Endothelial cell (in vitro differentiated cells): ENCODE measurements at places on chromosomes 11 and 22. TPM values are rescaled to one million over a fixed set of nuclear protein-coding genes. Genes with fewer than 3 reads are reported as not detected.
A peak's percentile ranks its signal among the peaks of the same experiment; 100 is the strongest.

DNA sequence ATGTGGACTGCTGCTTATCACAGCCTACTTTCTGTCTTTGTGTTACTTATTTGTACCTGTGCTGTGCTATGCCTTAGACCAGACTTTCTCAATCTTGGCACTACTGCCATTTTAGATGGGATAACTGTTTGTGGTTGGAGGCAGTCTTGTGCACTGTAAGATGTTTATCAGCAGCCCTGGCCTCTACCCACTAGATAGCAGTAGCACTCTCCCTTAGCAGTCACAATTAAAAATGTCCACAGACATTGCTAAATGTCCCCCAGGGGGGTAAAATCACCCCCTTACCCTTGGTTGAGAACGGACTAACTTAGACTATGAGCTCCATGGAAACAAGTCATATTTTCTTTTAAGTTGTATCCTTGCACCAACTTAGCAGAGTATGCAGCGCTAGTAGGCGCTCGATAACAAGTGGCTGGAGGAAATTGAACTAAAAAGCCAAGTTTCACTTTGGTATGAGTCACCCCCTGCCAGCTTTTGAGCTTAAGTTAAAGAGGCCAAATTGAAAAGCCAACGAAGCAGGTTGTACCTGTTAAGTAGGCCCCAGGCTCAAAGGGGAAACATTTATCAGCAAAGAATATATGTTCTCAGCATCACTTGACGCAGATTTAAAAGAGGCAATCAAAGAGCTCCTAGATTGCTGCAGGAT is 304.8 kb upstream of the SORL1-AS1 start:
- H3K27me3 ChIP-seq = peaks cover 3% of the 10 kb centered on the region
- DNase-seq = no peak
- H3K4me3 ChIP-seq = no peak overlapping the region
- peaks cover 12% of the 10 kb centered on the region for H3K4me1 ChIP-seq
- no peaks in the 10 kb centered on the region for H3K36me3 ChIP-seq
- H3K27ac ChIP-seq = no peak overlapping the region

DNA sequence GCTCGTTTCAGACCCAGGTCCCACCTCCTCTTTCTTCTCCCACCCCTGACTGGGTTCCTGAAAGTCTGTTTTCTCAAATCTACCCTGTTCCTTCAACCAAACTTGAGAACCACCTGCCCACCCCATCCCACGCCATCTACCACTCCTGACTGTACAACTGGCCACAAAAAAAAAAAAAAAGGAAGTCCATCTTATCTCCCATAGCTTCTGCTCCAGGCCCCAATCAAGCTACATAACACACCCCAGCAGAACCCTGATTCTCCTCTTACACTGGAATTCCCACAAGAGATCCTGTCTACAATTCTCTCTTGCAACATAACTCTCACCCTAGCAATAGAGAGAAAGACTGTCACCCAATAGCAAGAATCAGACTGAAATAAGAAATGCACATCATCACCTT is 39.2 kb upstream of the CHST1 start:
- H3K4me3 ChIP-seq = no peak overlapping the region
- no peaks in the 10 kb centered on the region for H3K36me3 ChIP-seq
- H3K27ac ChIP-seq = peak overlapping the region; percentile 1
- DNase-seq = no peak
- H3K27me3 ChIP-seq = peaks cover 2% of the 10 kb centered on the region

- no peaks in the 10 kb centered on the region for H3K36me3 ChIP-seq
- H3K27me3 ChIP-seq = no peaks in the 10 kb centered on the region
- H3K4me1 ChIP-seq = no peaks in the 10 kb centered on the region
- no peak overlapping the region for H3K4me3 ChIP-seq
Observed at GRCh38 chr11:131108760-131109159, 192.5 kb upstream of the SNX19 start.

DNA sequence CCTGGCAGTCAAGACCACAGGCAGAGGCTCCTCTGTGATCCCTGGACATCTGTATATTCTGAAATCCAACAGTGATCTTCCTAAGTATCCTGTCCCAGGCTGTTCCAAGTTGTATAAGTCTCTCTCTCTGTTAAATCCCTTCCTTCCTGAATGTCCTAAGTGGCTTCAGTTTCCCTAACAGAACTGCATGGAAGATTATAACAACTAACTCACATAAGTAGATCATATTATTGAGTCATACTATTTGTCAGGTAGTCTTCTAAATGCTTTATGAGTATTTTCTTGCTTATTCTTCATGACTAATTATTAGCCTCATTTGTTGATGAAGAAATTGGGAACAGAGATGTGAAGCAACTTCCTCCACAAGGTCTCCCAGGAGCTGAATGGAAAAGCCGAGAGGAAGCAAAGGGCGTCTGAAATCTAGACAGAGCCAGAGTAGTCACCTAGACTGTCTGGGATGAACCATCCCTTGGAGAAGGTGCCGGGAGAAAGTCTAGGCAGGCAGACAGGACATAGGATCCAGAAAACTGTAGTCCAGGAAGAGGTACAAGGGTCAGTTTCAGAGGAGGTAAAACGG is 93.2 kb upstream of the FAT3 start:
- H3K4me3 ChIP-seq = no peak overlapping the region
- H3K27ac ChIP-seq = no peak overlapping the region
- peaks cover 2% of the 10 kb centered on the region for H3K27me3 ChIP-seq
- peaks cover 9% of the 10 kb centered on the region for H3K4me1 ChIP-seq
- no peaks in the 10 kb centered on the region for H3K36me3 ChIP-seq

DNA sequence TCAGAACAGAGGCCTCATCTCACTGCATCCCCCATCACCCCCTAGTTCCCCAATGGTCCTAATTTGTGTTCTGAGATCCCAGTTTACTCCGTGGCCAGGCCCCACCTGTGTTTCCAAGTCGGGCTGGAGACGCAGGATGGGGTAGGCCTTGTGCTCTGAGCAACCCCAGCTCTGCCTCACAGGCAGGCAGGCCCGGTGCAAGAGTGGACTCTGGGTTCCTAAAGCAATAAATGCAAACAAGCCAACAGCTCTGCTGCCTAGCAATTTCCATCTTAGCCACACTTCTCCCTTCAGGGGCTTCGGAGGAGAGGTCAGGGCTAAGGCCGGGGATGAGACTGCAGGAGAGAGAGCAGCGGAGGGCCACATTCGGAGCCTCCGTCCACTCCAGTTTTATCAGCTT is 2.5 kb upstream of the EPS8L2 start:
- no peak overlapping the region for H3K27ac ChIP-seq
- peaks cover 9% of the 10 kb centered on the region for H3K4me1 ChIP-seq

- DNase-seq = no peak
- H3K36me3 ChIP-seq = peaks cover 8% of the 10 kb centered on the region
- H3K27ac ChIP-seq = peak overlapping the region; percentile 42
- H3K4me3 ChIP-seq = no peak overlapping the region
Observed at GRCh38 chr22:40709752-40710413, 30.6 kb downstream of the MCHR1 start.

- H3K4me1 ChIP-seq = peaks cover 35% of the 10 kb centered on the region
- H3K36me3 ChIP-seq = no peaks in the 10 kb centered on the region
Observed at GRCh38 chr22:36913427-36914389, at the start of gene CSF2RB. TSS of gene CSF2RB (plus strand) at chr22:36913628. CDS start at chr22:36922208, 8,580 bp downstream.

ARSA gene
- total RNA-seq = 59.6 TPM

SLC22A8 gene
- total RNA-seq = not detected
